ENCODE measurements at places on chromosomes 7 and 10. TPM values are rescaled to one million over a fixed set of nuclear protein-coding genes. Genes with fewer than 3 reads are reported as not detected.

The FOXI2 gene
- not detected for total RNA-seq

The GFRA1 gene
- not detected for total RNA-seq

The PRPS1L1 gene
- not detected for total RNA-seq

The FERD3L gene
- total RNA-seq = not detected

The SLC26A5 gene
- not detected for total RNA-seq

The PLAU gene
- not detected for total RNA-seq

The MMP21 gene
- total RNA-seq = not detected

DNA sequence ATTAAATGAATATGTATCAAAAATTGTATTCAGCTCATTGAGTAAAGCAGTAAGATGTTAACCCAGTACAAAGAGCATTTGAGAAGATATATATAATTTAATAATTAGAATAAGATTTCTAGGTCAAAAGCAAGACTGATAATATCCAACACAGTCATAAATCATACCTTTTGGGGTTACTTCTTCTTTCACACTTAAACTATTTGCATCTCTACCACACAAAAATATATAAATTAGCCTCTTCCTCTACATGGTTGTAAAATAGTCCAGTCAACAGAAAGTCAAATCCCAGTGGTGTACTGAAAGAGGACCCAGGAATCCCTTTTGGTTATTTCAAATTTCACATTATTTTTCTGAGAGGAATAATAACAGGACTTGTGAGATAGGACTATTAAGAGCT lies 204.6 kb upstream of the INHBA start:
- no peak for DNase-seq

DNA sequence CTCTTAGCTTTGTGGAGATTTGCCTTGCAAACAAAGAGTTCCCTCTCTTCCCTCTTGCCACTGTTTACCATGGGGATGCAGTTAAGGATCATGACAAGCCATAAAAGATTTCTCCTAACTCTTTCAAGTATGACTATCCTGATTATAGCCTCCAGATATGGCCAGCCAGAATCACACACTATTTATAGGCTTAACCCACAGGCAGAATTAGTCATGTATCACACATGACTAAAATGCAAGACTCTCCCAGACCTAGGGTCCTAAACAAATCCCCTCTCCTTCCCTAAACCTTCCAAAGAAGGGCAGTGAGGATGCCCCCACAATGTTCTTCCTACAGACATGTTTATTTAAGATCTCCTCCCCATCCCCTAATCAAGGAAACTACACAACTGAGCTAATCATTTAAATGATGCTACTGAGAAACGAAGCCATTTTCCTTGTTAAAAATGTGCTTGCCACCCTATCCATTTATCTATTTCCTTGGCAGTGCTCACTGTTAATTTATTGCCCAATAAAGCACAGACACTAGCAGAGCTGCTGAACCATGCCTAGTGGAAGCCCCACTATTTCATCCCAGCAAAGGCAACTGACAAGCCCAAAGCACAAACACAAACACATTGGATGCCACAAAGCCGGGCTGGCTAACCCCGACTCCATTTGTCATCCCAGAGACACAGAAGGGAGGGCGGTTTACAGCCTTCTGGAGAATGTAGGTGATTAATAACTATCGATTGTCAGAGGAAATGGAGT lies 363.4 kb downstream of the KCNMA1 start:
- no peak for DNase-seq

DNA sequence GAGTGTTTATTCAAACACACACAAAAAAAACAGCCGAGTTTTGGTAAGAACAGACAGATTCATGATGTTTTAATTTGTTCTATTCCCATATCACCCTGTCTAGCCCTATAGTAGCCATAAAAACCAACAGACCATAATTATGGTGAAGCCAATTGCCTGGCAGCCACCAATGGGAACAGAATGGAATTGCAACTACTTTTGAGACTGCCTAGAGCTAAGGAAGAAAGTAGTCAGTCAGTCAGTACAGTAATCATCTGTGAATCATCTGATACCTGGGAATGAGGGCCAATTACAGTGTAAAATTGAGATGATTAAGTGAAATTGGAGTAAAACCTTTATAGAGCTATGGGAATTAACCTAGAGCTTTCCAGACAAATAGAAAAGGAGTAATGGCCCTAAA lies 952.7 kb upstream of the KCND2 start:
- no peak for DNase-seq

DNA sequence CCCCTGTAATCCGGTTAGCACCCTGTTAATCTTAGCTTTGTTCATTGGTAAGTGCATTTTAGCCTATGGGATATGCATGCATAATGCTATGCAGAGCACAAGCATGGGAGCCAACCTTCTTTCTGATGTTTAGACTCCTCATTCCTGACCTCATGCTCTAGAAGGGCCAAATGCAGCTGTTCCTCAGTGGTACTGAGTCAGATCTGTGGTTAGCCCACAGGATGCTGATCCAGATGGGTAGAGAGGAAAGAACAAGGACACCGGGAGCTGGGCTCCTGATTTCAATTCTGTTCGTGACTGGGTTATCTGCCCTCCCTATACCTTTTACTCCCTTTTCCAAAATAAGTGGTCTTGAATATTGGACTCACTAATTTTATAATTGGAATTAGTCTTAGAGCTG lies 31.7 kb upstream of the C10orf90 start:
- no peak for DNase-seq

DNA sequence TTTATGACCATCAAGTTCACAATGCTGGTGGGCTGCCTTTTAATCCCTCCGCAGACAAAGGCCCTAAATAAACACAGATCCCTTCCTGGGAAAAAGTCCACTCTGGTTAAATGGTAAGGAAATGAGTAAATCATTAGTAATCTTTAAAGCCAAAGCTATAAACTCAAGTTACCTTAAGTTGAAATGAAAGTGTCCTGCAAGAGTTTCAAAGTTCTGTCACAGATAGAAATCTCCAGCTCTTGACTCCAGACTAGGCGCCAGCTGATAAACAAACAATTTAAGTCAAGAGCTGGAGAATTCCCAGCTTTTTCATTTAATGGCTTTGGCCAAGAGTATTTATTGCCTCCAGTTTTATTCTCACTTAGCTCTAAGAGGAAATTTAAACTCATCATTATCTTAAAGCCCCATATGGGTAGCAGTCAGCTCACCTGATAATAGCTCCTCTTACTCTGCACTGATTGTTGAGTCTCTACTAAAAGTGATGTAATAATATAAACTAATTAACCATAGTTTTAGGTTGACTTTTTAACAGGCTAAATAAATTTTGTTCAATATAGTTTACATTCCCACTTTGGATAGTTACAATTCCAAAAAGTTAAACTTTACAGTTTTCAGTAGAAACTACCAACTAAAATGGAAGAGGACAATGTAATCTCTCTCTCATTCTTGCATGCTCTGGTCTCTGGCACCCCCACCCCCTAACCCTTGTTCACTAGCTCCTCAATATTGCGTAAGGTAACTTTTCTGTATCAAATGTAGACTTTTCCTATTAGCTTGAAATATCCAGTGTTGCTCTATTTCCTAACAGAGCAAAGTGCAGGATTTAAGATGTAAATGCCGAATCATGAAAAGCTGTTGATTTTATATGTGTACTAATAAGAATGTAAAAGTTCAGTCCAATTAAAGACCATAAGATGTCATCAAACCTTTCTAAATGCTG lies 56.1 kb downstream of the HIBADH start:
- no peak for DNase-seq

DNA sequence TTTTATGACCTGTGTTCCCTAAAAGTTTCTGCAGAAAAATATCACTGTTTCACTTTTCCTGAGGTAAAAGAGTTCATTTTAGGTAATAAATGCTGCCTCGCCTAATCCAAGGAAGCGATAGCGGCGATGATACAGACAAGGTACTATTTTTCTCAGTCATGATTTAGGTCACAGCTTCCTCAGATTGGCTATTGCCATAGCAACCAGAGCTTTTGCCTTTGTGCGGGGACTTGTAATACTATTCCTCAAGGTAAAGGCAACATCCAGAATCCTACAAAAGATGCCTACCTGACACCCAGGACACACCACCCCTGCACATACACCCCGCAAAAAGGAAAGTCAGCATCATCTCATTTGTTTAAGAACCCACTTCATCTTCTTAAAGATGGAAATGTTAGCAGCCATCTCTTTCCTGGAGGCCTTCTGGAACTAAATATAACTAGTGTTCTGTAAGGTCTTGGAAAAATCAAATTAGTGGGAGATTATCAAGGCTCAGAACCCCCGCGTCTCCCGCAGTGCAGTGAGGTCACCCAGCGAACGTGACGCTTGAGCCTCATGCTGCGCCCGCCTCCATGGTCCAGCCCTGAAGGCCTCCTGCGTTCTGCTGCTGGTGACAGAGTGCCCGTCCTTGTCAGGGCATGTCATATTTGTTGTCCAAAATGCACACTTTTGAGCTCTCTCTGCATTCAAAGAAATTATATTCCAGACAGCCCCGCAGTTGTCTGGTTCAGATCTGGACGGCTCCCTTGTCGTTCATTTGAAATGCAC lies 402.0 kb upstream of the RNF32 start:
- no peak for DNase-seq

GRCh38 chr7:50743893-50744292 lies 38.8 kb downstream of the GRB10 start:
- no peak for DNase-seq

GRCh38 chr10:6787091-6787490 lies 207.0 kb upstream of the PRKCQ start:
- no peak for DNase-seq

DNA sequence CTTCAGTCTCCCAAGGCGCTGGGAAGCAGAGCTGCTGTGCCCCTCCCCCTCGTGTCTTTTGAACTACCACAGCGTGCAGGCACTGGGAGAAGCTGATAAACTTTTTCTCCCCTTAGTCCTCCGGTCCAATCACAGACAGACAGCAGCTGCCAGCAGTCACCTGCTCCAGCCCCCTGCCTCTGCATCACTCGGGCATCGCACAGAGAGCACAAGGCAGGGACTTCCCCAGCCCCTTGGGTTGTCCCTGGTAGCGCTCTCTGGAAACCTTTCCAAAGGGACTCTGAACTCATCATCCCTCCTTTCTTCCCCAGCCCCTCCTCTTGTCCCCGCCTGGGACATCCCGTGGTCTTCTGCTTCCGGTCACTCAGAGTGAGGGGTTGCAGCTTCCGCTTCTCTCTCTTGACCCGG lies 1.4 kb upstream of the NEUROG3 start:
- no peak for DNase-seq

GRCh38 chr7:43454936-43455518 lies 127.9 kb upstream of the STK17A start:
- no peak for DNase-seq

- no peak for DNase-seq
Observed at GRCh38 chr10:95660283-95660682, 3.8 kb upstream of the ALDH18A1 start.

DNA sequence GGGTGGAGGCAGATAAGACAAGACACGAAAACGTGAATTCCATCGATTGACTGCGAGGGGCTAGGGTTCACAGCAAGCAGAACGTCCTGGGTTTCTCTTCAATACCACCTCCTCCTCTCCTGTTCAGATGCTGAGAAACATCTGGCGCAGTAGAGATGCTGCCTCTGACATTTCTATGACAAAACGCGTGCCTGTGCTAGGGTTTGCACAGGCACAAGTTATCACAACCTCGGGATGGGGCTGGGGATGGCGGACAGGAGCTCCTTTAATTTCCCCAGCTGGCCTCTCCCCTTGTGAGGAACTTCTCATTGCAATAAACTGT lies 99.8 kb upstream of the SVIL start:
- no peak for DNase-seq

- no peak for DNase-seq
Observed at GRCh38 chr7:16428672-16429071, 7.3 kb upstream of the CRPPA start.

GRCh38 chr7:19094598-19095352 lies 22.7 kb downstream of the TWIST1 start:
- no peak for DNase-seq

DNA sequence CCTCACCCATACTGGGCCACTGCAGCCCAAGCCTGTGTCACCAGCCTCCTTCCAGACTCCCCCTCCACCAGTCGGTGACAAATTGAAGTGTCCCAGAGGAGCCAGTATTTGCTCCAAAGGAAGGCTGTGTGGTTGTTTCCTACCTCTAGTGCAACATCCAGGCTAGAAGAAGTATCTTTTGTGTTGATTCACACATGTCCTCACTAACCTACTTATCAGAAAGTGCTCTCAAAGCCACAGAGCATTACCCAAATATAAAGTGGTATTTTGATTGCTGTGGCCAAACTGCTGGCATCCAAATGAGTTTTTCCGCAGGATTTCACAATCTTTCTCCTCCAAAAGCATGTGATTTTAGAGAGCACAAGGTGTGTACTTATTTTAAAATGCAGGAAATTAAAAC lies 134.8 kb downstream of the CUL2 start:
- DNase-seq = no peak

DNA sequence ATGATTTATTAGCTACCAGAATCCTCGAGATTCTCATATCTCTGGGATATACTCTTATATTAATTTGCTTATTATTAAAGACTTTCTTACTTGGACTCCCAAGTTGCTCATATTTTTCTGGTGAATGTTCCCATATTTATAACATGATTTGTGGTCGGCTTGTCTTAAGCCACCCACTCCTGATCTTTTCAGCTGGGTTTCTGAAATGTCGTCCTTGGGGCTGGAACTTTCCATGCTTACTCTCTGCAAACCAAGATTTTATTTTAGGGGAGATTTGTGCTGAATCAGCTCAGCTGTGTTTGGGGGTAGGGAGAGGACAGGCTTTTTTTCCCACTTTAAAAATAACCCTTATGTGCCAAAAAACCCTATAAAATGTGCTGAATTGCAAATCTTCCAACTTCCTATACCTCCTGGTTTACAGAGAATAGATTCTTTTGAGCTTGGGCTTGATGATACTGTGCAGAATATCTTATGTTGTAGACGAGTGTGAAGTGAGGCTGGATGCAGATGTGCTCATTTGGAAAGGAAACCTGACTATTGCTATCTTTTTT lies 162.1 kb downstream of the SND1 start:
- no peak for DNase-seq

DNA sequence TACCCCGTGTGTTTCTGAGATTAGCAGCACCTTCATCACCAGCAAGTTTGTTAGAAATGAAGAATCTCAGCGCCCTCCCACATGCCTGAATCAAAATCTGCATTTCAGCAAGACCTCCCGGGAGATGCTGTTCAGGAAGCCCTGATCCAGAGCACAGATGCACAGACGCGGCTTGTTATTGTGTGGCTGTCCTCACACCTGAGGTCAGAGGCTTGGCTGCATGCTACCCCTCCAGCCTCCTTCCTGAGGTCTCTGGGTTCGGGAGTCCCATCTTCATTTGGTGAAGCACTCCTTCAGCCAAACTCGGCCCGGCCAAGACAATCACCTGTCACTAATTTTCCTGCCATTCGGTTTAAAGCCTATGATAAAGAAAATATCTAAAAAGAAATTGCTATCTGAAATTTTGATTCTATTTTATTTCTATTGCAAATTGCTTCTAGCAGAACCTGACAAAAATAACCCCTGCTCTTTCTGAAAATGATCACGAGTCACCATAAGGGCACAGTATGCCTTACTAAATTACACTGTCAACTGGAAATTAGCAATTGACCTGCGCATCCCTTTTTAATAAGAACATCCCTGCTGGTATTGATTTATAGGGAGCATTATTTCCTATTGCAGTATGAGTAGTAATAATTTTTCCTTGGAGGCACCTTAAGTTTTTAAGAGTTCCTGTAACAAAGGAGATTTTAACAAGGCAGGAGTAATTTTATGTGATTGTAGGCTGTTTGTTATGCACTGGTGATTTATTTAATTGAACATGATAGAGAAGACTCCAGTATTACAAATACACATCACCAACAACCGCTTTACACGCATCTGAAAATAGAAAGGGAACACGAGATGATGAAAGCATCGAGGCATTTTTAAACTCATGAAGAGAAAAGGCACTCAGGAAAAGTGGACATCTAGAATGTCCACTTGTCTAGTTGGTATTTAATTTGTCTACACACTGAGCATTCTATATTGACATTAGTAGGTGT lies 49.5 kb downstream of the VSTM2A start:
- DNase-seq = no peak
